ENCODE measurements at places on chromosomes 5 and 9. TPM values are rescaled to one million over a fixed set of nuclear protein-coding genes. Genes with fewer than 3 reads are reported as not detected.

TLX3 gene
- not detected for total RNA-seq

CDC23 gene
- total RNA-seq: 60.7 TPM

DAB2 gene
- 133 TPM for total RNA-seq

OMD gene
- not detected for total RNA-seq

DIAPH1 gene
- total RNA-seq: 167 TPM

NPR3 gene
- 0.23 TPM for total RNA-seq

SNCB gene
- total RNA-seq: not detected

ECSCR gene
- not detected for total RNA-seq

RABGAP1 gene
- total RNA-seq: 55.4 TPM

ARID3C gene
- not detected for total RNA-seq

PGM5 gene
- 4.2 TPM for total RNA-seq

RALGDS gene
- 18.7 TPM for total RNA-seq

MVB12B gene
- 24.4 TPM for total RNA-seq

ESM1 gene
- not detected for total RNA-seq

DIPK1B gene
- total RNA-seq: 40.4 TPM
